ENCODE measurements at places on chromosomes 7 and 10.
A peak's percentile ranks its signal among the peaks of the same experiment; 100 is the strongest.

DNA sequence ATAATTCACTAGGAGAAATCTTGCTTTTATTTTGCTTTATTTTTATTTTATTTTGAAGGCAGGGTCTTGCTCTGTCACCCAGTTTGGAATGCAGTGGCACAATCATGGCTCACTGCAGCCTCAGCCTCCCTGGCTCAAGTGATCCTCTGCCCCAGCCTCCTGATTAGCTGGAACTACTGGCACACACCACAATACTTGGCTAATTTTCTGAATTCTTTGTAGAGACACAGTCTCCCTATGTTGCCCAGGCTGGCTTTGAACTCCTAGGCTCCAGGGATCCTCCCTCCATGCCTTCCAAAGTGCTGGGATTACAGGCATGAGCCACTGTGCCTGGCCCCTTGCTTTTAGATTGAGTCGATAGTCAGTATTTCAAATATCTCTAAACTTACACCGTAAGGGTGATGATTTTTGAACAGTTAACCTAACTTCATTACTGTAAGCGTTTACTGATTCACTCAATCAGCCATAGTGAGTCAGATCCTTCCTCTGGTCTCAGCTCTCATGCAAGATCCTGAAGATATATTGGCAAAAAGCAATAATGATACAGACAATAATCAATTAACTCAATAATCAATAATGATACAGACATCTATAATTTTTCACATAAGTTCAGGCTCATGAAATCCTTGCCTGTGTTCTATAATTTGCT is 239.5 kb downstream of the KIAA1217 start:
- no peak for DNase-seq

DNA sequence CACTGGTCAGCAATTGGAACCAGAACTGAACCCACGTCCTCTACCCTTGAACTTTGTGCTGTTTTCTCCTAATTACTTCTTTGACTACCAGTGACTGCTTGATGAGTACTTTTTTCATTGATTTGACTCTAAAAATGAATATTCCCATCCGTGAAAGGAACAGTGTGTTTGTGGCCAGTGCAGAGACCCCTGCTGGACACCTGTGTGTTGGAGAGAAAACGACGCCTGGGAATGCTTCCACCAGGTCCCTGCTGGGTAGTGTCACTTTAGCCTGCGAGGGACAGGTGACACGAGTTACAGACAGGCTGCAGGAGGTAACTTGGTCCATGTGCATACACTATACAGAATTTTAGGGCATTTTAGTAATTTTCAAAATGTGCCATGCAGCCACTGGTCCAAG is 6.8 kb upstream of the GJD4 start:
- no peak for DNase-seq

DNA sequence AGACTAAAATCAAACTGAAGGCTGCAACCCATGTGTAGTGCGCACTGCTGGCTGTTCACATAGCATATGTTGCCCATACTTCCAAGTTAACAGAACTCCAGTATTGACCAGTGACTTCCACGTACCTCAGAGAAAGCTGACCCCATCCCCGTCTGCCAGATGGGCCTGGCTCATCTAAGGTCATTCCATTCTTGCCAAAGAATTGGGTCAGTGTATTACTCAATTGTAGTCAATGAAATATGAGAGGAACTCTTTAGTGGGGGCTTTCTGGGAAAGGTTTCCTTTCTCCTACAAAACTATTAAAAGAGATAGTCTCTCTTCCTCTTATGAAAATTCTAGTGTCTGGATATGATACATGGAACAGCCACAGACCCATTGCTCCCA is 238.6 kb downstream of the COBL start:
- no peak for DNase-seq

GRCh38 chr7:132386201-132386681 is 190.0 kb downstream of the PLXNA4 start:
- no peak for DNase-seq

DNA sequence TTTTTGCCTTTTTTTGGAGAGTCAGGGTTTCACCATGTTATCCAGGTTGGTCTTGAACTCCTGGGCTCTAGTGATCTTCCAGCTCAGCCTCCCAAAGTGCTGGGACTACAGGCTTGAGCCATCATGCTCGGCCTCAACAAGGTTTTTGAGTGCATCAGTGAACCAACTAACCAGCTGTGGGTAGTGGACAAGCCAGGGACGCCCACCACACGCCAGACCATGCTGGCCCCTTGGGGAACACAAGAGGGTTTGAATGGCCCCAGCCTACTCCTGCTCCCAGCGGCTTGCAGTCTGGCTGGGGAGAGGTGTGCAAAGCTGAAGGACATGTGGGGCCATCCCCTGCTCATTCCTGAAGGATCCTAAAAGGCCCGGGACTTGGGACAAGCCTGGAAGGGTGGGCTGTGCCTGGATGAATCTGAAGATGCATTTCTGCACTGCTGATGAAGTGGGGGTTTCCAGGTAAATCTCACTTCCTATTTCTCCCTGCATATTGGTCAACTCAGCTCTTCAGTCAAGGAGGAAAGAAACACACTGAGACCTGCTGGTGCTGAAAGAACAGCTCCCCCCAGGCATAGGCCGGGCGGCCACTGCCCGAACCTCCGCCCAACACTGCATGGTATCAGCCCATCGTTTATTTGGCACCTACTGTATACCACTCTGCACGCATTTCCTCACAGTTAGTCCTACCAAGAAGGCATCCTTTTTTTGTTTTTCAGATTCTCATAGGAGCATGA is 6.9 kb downstream of the MMD2 start:
- no peak for DNase-seq

- peak; percentile 77 for DNase-seq
Observed at GRCh38 chr10:124614003-124614659, 130.0 kb downstream of the FAM53B start.

GRCh38 chr7:81416659-81417058 is 353.2 kb downstream of the HGF start:
- DNase-seq, result no peak

- DNase-seq, result no peak
Observed at GRCh38 chr7:5360451-5360850, 63.2 kb downstream of the TNRC18 start.

DNA sequence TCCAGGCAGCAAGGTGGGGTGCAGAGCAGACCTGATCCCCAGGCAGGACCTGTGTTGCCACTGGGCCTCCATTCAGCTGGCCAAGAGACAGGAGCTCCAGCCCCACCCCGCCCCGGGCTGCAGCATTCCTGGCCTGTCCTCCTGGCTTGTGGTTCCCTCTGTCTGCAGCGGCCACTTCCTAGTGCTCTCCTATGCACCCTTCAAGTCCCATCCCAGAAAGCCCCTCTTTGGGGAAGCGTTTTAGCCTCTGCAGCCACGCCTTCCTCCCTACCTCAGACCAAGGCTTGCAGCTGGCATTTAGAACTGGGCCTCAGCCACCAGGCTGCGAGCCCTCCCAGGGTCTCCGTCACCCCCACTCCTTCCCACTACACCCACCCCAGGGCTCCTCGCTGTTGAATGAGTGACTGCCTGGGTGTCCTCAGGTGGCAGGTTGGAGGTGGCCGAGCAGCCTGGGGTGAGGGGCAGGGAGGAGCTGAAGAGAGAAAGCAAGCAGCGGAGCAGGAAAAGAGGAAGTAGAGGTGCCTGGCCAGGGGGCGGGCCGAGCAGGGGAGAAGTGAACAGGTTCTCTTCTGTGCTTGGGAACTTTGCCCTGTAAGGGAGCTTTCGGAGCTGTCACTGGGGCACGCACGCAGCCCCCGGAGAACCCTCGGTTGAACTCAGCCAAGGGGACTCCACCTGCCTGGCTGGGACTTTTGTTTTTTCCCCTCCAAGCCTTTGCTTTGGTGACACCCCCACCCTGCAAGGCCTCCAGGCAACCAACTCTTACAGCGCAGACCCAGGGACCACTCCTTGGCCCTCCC is 109.1 kb upstream of the TNRC18 start:
- peak; percentile 82 for DNase-seq

DNA sequence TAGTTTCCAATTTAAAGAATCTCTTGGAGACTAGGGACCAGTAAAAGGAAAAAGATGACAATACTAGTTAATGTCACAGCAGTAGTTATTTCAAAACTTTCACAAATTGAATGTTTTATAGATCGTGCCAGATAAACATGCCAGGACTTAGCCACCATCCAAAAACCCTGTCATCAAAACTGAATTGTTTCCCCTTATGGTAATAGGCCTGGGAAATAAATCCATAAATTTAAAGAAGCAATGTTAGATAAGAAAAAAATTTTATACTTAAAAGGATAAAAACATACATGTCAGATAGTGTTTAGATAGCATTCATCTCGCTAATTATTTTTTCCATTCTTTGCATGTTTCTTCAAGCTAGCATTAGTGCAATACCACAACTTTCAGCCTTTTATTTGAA is 71.2 kb downstream of the SUGCT start:
- no peak for DNase-seq

- no peak for DNase-seq
Observed at GRCh38 chr7:132656846-132657776, 80.8 kb upstream of the PLXNA4 start.

DNA sequence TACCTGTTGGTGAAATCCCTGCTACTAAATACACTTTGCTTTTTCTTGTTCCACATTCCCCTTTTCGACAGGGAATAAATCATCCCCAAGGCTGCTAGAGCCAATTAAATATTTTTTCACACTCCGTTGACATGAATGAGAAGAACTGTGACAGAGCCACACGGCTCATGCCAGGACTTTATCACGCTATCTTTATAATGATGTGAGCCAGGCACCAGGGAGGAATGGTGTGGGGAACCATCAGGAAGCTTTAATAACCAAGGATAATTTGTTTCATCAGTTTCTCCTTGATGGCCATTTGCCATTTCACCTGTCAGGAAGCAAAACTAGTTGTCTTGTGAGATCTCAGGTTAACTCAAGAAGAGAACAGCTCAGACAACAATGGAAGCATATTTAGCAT is 193.0 kb upstream of the C7orf33 start:
- no peak for DNase-seq

- no peak for DNase-seq
Observed at GRCh38 chr7:123645516-123645915, 10.2 kb upstream of the LMOD2 start.

- DNase-seq, result no peak
Observed at GRCh38 chr10:33093362-33093761, 135.3 kb upstream of the ITGB1 start.

DNA sequence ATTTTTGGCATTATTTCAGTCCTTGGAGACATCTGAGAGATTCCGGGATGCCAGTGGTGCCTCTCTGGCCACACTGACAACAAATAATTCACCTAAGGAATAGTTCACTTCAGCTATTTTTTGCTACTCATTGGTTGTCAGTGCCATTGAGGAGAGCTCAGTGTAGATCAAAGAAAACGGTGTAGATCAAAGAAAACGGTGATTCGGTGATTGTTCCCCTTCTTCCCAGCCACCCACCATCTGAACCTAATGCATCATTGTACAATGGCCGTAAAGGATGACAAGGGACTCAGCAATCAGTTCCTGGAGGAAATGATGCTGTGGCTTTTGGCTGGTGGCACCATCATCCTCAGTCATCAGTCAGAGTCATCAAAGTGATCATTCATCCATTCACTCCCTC is 80.6 kb downstream of the PTPRZ1 start:
- DNase-seq, result no peak

DNA sequence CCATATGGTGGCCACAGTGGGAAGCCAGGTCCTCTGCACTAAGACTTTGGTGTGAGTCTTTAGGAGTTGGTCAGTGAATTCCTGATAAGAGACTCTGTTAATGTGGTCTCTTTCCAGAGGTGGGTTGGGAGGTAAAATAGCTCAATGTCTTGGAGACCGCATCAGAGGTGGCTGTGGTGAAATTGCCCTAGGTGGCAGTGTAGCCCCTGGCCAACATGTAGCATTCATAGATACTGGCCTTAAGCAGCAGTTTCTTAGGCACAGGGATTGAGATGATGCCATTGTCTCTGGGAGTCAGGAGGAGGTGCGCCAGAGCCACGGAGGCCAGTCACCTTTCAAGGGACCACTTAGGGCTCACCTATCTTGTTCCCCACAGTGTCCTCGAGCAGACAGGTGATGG is 202.8 kb downstream of the CREB5 start:
- DNase-seq, result no peak

DNA sequence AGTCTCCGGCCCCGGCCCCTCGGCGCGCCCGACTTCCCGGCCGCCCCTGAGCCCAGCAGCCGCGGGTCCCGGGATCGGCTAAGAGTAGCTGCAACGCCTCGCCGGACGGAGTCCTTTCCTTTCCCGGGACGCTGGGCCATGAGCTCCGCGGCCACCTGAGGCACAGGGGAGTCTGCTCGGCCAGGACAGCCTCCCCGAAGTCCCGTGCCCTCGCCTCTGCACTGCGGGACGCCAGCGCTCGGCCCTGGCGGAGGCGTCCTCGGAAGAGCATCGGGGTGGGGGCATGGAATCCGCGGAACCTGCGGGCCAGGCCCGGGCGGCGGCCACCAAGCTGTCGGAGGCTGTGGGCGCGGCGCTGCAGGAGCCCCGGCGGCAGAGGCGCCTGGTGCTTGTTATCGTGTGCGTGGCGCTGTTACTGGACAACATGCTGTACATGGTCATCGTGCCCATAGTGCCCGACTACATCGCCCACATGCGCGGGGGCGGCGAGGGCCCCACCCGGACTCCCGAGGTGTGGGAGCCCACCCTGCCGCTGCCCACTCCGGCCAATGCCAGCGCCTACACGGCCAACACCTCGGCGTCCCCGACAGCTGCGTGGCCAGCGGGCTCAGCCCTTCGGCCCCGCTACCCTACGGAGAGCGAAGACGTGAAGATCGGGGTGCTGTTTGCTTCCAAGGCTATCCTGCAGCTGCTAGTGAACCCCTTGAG is 502 bp downstream of the SLC18A3 start:
- DNase-seq, result no peak

DNA sequence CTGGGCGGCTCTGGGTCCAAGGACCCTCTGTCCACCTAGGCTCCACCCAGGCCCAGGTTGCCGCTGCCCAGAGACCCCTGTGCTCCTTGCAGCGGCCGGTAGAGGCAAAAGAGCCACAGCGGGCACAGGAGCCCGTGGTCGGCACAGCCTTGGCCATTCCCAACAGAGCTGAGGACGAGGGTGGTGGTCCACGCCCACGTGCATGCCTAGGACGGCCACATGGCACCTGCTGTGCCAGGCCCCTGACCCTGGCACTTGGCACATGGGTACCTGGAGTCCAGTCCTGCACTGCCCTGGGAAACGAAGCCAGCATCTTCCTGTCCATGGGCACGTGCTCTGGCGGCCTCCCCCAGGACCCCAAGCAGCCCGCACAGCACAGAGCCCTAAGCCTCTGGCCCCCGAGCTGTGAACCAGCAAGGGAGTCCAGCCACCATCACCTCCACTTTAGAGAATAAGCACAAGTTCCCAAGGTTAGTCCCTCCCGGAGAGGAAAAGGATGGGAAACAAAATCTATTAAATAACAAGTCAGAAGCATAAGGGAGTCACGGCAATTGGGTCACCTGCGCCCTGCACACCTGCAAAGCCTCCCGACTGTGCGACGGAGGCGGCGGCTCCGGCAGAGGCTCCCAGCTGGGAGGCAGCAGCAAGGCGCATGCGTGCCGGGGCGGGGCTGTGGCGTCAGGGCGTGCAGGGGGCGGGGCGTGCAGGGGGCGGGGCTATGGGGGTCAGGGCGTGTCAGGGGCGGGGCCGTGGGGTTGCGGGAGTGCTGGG is 59.1 kb downstream of the STK32C start:
- DNase-seq, result peak; percentile 55

DNA sequence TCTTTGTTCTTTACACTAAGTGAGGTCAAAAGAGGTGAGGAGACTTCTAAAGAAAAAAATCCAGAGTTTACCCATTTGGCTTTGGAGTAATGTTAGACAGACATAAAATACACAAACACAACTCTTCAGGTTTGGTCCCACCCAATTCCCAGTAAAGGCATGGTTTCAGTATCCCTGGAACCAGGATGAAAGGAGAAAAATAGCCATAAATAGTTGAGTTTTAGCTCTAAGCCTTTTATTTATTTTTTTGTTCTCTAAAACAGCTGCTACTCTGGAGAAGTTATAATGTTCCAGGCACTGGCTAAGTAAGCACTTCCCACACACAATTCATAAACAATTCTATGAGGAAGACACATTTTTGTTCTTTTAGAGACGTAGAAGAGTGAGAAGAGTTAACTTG is 4.0 kb downstream of the ABCB1 start:
- no peak for DNase-seq
